Posterior cingulate gyrus (tissue), 11 donors: ENCODE measurements at places on chromosomes 1 and 21.

DNA sequence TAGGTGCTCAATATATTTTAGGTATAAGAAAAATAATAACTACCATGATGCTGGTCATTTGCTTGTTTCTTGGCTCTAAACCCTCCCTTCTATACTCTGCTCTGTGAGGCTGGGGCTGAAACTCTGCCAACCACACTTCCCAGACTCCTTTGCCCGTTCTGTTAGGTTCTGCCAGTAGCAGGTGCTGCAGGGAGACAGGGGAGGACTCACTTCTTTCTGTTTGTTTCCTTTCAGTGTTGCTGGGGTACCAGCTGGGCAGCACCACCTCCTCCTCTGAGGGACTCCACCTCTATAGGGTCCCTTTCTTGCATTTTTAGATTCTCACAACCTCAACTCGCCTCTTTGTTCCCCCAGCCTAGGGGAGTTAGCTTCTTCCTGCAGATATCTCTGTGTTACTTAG lies 17.0 kb upstream of the SH2D2A start:
- DNase-seq, result no peak

DNA sequence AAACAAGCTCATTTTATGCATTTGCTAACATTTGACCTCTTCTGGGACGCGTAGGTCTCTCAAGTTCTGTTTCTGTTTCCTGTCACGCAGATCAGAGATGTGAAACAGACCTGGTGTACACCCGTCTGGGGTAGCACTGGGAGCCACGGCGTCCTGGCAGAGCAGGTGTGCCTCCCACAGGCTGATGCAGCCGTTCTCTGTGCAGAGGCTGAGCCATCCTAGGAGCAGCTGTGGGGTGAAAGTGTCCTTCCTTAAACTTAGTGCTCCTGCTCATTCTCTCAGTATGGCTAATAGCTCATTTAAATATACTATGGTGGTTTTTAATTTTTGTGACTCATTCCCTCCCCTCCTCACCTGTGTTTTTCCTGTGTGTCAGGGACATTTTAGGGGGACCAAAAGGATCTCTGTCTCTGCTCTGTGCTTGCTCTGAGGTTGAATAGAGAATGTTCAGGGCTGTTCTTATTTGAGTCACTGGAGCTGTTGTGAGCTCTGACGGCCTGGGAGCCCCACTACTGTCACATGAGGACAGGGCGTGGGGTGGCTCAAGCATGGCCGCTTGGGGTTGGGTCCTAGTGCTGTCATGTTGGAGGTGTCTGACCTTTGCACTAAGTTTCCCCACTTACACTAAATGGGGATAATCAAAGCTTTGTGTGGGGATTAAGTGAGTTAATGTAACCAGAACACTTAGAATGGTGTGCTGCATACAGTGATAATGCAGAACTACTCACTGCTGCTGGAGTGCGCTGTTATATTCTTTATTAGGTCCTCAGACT lies 43.0 kb downstream of the GALNT2 start:
- no peak for DNase-seq

DNA sequence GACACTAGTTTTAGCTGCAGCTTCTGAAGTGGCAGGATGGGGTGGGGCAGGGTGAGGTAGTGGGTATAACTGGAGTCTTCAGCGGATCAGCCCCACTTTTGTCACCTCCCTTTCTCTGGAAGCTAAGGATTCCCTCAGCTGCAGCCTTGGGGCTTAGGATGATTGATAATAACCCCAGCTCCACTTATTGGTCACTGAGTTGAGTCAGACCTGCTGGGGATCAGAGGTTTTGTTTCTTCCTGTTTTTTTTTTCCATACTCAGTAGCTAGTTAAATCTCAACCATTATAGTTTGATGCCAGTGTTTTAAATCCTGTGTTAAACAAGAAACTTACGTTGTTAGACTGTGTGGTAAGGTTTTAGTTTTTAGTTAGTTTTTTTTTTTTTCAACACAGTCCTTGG lies 57.2 kb downstream of the LAMC1 start:
- no peak for DNase-seq

GRCh38 chr1:168372861-168373371 lies 92.2 kb downstream of the TBX19 start:
- no peak for DNase-seq

DNA sequence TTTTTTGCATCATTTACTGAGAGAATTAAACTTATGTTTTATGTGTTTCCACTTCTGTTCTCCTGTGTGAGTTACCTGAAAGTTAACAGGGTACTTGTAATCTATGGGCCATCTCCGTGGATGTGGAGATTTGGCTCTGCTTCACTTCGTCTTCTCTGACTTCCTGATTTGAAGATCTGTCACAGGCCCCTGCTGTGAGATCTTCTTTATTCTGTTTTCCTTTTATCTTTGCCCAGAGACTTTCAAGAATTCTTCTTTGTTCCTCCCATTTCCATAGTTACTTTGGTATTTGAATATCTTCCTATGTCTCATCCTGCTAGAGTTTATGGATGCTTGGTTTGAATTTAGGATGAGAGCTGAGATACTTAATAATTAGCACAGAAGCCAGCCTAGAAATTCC lies 35.4 kb upstream of the PKN2 start:
- no peak for DNase-seq

GRCh38 chr1:179151908-179152682 lies 70.2 kb downstream of the TOR3A start:
- no peak for DNase-seq

DNA sequence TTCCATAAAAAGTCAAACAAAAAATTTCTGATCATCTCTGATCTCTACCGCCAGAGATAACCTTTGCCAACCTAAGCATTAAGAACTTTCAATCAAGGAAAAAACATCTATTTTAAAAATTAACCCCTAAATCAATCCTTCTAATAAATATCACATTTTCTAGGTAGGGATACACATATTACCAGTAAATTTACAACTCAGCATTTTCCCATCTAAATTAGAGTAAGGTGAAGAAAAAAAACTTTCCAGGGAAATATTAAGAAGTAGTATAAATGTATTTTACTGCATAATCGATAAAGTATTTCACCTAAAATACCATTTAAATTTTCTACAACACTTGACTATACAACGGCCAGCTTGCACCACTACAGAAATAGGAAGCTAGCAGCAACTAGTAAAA lies 1.5 kb downstream of the STX6 start:
- no peak for DNase-seq
